Fibroblast of mammary gland (primary cell): ENCODE measurements at places on chromosomes 7 and 10.
A peak's percentile ranks its signal among the peaks of the same experiment; 100 is the strongest.

DNA sequence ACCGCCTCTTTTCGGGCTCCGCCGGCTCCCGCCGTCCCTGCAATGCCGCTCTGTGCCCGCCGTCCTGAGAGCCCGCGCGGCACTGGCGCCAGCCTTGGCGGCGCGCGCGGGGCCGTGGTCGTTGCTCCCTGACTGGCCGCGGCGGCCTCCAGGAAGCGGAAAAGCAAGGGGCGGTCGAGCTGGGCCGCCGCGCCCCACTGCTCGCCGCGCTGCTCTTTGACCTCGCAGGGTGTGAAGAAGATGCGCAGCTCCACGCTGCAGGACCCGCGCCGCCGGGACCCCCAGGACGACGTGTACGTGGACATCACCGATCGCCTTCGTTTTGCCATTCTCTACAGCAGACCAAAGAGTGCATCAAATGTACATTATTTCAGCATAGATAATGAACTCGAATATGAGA, at the start of gene CDC14C:
CDC14C (plus strand) TSS at position 115 of the 400 bp plus-strand sequence; CDS start at position 241, 126 bp downstream.
- no peak for DNase-seq

- DNase-seq: no peak
Measured at GRCh38 chr10:78165617-78166016, 132.0 kb downstream of the RPS24 start.

GRCh38 chr10:132110111-132110521, 44.4 kb downstream of the JAKMIP3 start:
- DNase-seq: no peak

GRCh38 chr7:151558575-151558974, 38.9 kb upstream of the RHEB start:
- no peak for DNase-seq

GRCh38 chr10:88289342-88289741, 293.8 kb downstream of the RNLS start:
- DNase-seq: peak; percentile 27

DNA sequence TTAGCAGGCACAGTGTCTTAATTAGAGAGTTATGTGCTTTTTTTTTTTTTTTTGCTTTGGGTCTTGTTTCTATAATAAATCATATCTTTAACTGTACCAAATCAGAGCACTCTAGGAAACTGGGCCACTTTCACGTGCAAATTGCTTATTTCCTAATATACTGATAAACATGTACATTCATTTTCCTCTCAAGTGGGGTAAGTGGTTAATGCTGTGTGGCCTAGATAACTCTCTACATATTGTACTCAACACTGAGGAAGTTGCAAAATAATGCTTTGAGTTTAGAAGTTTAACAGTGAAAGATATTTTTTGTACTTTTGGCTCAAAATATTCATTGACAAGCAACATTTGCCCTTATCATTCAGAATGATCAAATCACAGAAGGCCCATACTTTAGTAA, 115.9 kb upstream of the IFRD1 start:
- DNase-seq: no peak

- DNase-seq: no peak
Measured at GRCh38 chr10:52811776-52812175, 39.2 kb upstream of the MBL2 start.
